Skin of body (tissue), 3 donors: ENCODE measurements at places on chromosomes 11 and 22. TPM values are rescaled to one million over a fixed set of nuclear protein-coding genes. Genes with fewer than 3 reads are reported as not detected.

The SHISAL1 gene
- 0.99 TPM for total RNA-seq

DNA sequence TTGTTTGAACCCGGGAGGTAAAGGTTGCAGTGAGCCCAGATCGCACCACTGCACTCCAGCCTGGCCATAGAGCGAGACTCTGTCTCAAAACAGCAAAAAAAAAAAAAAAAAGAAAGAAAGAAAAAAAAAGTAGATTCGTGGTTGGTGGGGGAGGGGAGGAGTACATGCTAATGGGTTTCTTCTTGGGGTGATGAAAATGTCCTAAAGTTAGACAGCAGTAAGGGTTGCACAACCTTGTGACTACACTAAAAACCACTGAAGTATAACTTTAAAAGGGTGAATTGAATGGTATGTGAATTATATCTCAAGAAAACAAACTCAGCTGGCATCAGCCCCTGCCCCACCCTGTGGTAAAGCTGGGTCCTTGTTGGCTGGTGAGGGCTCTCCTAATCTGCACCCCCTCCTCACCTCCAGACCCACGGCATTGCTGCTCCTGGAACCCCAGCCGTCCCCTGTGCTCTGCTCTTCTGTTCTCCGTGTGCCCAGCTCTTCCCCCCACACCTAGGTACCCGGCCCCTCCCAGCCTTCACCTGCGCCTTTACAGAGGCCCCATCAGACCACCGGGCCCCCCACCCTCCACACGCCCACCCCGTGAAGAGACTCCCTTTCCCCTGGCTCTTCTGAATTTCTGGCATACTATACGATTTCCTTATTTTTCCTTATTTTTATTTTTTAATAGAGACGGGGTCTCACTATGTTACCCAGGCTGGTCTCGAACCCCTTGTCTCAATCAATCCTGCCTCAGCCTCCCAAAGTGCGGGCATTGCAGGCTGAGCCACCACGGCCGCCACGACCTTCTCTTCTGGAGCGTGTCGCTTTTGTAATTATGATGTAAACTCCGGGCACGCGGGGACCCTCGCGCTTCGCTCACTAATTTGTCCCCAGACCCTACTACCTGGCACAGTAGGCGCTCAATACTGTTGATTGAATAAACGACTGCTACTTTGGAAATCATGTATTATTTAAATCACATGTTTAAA is 924 bp upstream of the FADD start:
- DNase-seq: no peak

DNA sequence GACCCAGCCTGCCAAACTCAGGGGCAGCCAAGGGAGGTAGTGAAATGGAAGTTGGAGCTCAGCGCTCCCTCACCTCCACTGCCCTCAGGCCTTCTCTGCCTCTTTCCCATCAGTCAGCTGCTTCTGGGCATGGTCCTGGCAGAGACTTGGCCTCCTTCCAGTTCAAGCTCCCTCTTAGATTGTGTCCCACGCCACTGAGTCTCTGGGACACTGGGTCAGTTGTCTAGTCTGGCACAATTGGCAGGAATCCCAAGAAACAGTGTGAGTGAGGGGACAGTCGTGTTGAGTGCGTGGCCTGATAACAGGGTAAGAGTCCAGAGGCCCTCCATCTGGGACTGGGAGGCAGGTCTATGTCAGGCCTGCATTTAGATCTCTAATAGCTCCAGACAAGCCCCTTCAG is 7.1 kb upstream of the SLC35E4 start:
- DNase-seq: no peak

- peak; percentile 46 for DNase-seq
Measured at GRCh38 chr11:128196235-128196634, 391.1 kb downstream of the ETS1 start.

DNA sequence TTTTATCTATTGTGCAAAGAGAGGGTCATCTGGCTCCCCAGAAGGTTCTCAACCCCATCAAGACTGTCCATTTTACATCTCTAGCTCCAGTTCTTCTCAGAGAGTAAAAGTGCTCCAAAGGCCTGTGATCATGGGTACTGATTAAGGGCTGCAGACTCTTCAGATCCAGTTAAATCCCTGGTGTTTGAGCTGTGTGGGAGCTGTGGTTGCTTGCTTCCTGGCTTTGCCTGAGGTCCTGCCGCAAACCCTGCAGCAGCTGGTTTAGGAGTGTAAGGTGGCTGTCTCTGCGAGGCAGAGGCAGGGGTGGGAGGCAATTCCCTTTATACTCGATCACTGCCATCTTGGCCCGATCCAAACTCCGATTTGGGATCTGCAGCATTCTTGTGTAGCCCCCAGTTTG is 1.2 kb downstream of the MRPL17 start:
- peak; percentile 23 for DNase-seq

DNA sequence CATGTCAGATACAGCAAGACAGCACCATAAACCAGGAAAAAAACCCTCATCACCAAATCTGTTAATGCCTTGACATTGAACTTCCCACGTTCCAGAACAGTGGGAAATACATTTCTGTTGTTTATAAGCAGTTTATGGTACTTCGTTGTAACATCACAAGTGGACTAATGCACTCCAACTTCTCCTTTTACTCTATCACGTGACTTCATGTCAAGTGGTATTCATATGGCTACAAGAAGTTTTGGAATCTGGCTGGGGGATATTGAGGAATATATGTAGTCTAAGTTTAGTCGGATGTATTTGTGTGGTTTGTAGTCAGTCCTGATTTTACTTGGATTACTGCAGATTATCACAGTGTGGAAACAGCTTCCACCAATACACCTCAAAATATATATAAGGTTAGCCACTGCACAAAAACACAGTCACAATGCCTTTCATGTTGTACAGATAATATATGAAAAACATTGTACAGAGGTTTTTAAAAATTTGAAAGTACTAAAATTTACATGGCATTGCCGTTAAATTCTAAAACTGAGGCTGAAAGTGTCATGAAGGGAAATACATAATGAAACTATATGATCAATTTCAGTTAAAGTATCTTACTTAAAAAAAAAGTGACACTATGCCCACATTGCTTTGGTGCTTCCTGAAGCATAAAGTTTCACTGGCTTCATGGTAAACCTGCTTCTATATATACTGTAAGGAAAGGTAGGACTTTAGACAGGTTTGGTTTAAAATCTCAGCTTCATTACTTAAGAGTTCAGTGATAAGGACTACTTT is 134.1 kb downstream of the CASP12 start:
- no peak for DNase-seq

DNA sequence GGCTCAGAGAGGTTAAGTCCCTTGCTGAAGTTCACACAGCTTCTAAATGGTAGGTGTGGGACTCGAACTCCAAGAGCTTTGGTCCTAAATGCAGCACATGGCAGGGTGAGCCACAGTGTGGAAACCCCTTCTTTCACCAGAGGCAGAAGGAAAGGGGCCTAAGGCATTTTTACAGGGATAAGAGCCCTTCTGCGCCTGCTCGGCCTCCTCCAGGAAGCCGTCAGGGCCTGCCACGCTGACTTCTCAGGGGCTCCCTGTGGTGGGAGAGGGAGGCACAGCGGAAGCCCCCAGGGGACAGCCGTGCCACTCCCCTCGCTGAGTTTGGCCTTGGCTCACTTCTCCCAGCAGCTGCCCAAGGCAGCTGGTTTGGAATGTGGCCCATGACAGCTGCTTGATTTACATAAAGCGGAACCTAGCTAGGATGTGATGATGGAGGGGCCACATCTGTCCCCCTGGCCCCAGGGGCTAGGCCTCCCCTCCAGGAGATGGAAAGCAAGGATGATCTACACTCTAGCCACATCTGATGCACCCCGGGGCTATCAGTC is 35.4 kb downstream of the CD82 start:
- DNase-seq: no peak

DNA sequence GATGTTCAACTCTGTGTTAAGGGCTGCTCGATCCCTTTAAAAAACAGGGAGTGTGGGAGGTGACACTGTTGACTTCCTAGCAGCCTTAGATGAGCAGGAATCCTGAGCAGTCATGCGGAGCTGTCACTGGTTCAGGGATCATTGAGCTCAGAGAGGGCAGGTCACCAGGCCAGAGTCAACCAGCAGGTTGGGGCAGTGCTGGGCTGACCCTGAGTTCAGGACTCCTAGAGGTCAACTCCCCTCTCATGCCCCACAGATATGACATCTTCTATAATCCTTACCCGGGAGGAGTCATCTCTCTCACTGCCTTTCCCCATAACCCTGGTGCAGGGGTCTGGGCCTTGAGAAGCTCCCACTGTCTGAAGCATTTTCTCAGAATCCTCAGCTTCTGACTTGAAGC is 12.9 kb upstream of the WNT11 start:
- DNase-seq: no peak
